Large intestine (tissue), 12 donors: ENCODE measurements at places on chromosomes 2 and 18.

- peaks cover 26% of the 10 kb centered on the region for H3K4me1 ChIP-seq
- H3K4me3 ChIP-seq: no peak overlapping the region
- no peaks in the 10 kb centered on the region for H3K27me3 ChIP-seq
- peak overlapping the region; percentile 78 for H3K27ac ChIP-seq
These were observed 73.2 kb downstream of the IL1R2 start for GRCh38 chr2:102064679-102065674.

- peaks cover 18% of the 10 kb centered on the region for H3K4me1 ChIP-seq
- peak within 1 kb of the TSS; percentile 30 for H3K4me3 ChIP-seq
- no peak for DNase-seq
- no peaks in the 10 kb centered on the region for H3K36me3 ChIP-seq
- no peak within 1 kb of the TSS for H3K27ac ChIP-seq
These were observed at the start of gene DYSF for GRCh38 chr2:71453404-71454220. DYSF (plus strand) TSS chr2:71453561.

GRCh38 chr2:207064128-207064690 lies 101.5 kb downstream of the KLF7 start:
- no peaks in the 10 kb centered on the region for H3K36me3 ChIP-seq
- no peak for DNase-seq
- H3K27me3 ChIP-seq: no peaks in the 10 kb centered on the region
- H3K4me3 ChIP-seq: no peak overlapping the region

DNA sequence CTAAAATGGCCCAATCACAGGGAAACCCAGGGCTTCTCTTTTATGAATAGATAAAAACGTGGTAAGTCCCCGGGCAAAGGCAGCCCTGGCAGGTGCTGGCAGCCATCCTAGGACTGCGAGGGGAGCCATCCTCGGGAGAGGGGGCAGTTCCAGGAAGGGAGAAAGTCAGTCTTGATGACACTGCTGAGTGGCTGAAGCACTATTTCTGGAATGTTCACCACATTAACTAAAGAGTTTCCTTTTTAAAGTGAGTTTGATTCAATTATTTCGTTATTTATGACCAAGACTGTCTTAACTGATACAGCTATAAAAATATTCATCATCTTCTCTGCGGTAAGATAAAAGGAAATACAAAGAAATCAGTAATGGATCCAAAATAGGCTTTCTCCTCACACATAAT lies 20.4 kb downstream of the TTR start:
- no peak overlapping the region for H3K4me3 ChIP-seq
- no peak for DNase-seq
- H3K27ac ChIP-seq: no peak overlapping the region
- H3K27me3 ChIP-seq: no peaks in the 10 kb centered on the region
- H3K36me3 ChIP-seq: no peaks in the 10 kb centered on the region

GRCh38 chr2:60386436-60386835 lies 167.0 kb downstream of the BCL11A start:
- no peaks in the 10 kb centered on the region for H3K27me3 ChIP-seq
- no peak overlapping the region for H3K27ac ChIP-seq
- H3K4me3 ChIP-seq: no peak overlapping the region
- H3K36me3 ChIP-seq: no peaks in the 10 kb centered on the region

- H3K27ac ChIP-seq: no peak overlapping the region
- no peak overlapping the region for H3K4me3 ChIP-seq
- no peaks in the 10 kb centered on the region for H3K27me3 ChIP-seq
These were observed 21.9 kb upstream of the DNAJC10 start for GRCh38 chr2:182694189-182694588.

DNA sequence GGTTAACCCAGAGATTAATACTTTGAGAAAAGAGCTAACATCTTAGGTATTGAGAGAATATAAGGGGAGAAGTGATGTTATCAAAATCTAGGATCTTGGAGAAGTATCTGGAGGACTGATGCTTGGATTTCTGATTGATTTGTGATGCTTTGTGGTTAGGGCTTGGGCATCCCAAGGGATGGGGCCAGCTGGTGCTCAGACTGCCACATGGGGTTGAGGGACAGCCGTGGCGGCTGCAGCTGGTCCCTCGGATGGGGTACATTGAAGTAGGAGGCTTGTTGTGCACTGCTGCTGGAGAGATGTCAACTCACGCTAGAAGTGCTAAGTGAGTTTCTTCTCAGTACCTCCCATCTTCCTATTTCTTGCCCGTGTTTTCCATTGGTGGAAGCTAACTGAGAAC lies 22.4 kb downstream of the HRH4 start:
- no peaks in the 10 kb centered on the region for H3K4me1 ChIP-seq
- peaks cover 2% of the 10 kb centered on the region for H3K27me3 ChIP-seq
- no peaks in the 10 kb centered on the region for H3K36me3 ChIP-seq
- H3K4me3 ChIP-seq: no peak overlapping the region

- no peak overlapping the region for H3K4me3 ChIP-seq
- peak; percentile 7 for DNase-seq
- no peak overlapping the region for H3K27ac ChIP-seq
These were observed 273.9 kb downstream of the MYT1L start for GRCh38 chr2:2057125-2057721.
